ENCODE measurements at places on chromosomes 13 and 19.

DNA sequence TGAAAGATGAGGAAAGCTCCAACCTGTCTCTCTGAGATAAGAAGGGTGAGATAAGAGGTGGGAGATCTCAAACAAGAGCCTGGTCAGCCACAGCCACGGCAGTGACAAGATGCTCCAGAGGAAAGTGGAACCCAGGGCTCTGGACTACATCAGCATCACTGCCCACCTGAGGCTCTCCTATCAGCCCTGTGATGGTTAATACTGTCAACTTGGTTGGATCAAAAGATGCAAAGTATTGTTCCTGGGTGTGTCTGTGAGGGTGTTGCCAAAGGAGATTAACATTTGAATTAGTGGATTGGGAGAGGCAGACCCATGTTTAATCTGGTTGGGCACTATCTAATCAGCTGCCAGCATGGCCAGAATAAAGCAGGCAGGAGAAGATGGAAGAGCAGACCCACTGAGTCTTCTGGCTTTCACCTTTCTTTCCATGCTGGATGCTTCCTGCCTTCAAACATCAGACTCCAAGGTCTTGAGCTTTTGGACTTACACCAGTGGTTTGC is 476.6 kb upstream of the NBEA start:
- peak; percentile 54 for DNase-seq

DNA sequence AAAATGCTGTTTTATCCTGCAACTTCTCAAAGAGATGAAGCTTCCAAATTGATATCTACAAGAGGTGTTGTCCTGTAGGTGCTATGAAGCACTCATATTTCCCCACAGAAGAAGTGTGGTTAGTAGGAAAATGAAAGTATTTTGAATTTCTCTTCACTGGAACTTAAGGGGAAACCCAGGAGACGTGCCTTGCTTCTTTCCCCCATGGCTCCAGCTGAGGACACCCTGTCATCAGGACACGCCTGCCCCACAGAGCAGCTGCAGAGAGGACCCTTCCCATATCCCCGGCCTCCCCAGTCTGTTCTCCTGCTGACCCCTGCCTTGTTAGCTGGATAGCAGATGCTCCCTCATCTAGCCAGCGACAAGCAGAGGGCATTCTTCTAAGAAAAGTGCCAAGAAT is 371.3 kb downstream of the COG6 start:
- no peak for DNase-seq

- no peak for DNase-seq
Observed at GRCh38 chr13:58048670-58049069, 417.1 kb downstream of the PCDH17 start.

DNA sequence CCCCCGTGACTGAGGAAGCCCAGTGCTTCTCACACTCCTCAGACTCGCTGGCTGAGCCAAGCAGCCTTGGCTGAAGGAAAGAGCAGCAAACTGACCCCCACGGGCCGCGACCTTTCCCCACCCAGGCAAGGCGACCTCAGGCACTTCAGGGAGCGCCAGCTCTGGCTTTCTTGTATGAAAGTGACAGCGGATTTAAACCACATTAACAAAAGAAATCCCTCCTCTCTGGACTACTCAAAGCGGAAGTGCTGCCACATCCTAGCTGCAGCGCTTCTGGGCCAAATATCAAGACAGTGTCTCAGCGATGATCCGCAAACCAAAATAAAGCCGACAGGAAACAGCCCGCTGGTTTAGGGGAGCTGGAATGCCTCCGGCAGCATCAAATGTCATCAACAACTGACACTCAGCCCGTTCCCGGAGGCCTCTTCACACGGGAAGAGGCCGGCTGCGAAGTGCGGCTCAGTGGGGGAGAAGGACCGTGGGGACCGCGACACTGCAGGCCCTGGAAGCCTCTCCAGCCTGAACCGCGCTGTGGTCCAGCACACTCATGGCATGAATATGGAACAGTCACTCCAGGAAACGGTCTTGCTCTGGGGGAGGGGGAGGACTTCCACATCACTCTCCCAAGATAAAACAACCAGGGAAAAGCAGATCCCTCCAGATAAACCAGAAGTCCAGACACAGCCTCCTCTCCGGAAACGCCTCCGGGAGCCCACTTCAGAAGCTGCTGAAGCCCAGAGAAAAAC is 1.4 kb downstream of the RASA3 start:
- DNase-seq, result peak; percentile 39

- DNase-seq, result no peak
Observed at GRCh38 chr13:41296879-41297646, 14.0 kb upstream of the NAA16 start.

DNA sequence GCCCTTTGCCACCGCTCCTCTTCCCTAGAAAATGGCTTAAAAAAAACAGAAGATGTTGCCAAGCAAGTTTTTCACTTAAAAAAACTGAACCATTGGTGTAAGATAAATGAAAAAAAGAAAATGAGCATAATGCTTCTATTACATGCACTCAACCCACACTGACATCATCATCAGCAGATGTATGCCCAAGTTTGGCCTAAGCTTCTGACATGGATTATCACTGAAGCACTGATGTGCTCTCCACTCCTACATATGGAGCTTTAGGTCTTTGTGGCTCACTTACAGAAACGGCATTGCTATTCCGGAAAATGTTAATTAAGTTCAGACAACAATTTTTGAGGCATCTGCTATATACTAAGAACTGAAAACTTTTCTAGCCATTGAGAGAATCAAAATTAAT is 8.0 kb downstream of the RXFP2 start:
- peak; percentile 18 for DNase-seq

- no peak for DNase-seq
Observed at GRCh38 chr19:58085348-58085875, 12.6 kb downstream of the ZSCAN18 start.

DNA sequence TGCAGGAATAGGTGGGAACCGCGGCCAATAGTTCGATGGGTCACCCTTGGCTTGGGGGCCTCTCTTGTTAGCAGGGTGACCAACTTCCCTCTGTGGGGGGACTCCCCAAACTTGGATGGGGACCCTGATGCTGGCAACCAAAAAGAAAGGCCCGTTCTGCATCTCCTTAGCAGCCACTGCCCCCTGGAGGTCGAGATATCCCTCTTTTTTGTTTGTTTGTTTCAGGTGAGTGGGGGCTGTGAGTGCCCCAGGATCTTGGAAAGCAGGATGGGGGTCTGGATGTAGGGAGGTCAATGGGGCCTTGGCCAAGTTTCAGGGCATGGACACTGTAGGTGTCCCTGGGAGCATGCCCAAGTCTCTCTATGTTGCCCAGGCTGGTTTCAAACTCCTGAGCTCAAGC is 7.7 kb upstream of the CRTC1 start:
- peak; percentile 63 for DNase-seq

- no peak for DNase-seq
Observed at GRCh38 chr13:76379341-76380105, 506.7 kb downstream of the KCTD12 start.

GRCh38 chr13:34358811-34359513 is 541.0 kb downstream of the RFC3 start:
- no peak for DNase-seq

GRCh38 chr13:86882835-86883234 is 788.3 kb upstream of the SLITRK5 start:
- no peak for DNase-seq

GRCh38 chr13:27791146-27791900 is 960 bp upstream of the GSX1 start:
- no peak for DNase-seq

- no peak for DNase-seq
Observed at GRCh38 chr13:40137400-40137799, 481.9 kb downstream of the COG6 start.

DNA sequence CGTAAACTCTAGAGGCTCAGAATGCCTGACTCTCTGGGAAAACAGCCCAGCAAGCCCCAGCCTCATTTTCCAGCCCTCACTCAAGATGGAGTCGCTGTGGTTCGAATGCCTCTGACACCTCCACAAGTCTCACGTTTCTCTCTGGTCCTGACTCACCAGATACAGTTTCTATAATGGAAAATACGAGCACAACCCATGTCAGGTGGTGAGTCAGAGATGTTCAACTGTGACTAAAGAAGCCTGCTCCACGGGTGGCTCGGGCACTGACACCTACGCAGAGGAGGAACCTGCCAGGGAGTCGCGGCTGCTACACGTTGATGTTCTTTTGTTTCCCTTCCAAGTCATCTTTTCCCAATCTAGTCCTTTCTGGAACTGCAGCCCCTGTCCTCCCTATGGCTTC is 87.1 kb upstream of the STK24 start:
- DNase-seq, result no peak

GRCh38 chr13:45516757-45517156 is 52.0 kb downstream of the COG3 start:
- DNase-seq, result no peak

DNA sequence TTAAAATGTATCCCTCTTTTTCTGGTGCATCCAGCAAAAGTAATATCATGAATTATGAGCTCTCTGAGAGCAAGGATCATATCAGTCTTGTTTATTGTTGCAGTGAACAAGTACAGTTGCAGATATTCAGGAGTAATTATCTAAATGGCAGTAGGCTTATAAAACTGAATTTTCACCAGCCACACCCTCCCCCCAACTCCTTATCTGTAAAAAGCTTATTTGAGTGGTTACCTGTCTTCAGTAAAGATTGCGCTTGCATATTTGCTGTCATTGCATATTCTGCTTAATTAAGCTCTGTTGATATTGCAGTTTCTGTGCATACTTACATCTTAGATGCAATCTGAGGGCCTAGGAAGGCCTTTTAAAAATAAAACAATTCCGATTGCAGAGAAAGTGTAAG is 87.3 kb downstream of the DNAJC15 start:
- DNase-seq, result no peak

Data from NCI-H82 (cell line).